ENCODE measurements at places on chromosomes 2 and 18.

GRCh38 chr2:154392256-154392655 lies 306.2 kb upstream of the KCNJ3 start:
- no peak for DNase-seq

- DNase-seq = no peak
These were observed 24.9 kb downstream of the CIDEA start for GRCh38 chr18:12278741-12279682.

GRCh38 chr2:152598975-152599759 lies 118.1 kb downstream of the PRPF40A start:
- DNase-seq = no peak

DNA sequence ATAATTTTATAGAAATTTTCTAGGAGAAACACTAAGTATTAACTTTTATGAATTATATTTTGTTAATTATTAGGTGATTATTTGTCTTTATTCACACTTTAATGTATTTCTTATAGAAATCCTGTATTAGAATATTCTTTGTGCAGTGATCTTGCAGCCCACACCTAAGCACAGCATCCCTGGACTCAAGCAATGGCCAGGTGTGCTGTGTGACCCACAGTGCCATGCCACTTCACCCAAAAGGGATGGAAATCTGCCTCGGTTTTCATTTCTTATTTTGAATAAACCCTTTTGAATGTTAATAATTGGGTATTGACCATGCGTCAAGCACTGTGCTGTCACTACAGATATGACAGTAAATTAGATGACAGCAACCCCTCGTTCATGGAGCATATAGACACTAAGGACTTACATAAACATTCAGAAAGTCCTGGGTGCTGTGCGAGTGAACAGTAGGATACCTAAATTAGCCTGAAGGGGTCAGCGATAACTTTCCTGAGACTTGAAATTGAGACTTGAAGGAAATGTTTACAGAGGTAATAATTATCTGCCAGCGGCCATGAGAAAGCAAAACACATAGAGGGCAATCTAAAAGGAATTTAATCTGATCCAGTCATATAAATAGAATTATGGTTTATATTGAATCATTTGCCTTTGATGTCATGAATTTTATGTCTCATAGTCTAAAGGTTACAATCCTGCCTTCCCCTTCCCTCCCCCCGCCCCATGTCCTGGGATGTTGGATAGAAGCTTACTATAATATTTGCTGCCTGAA lies 52.7 kb upstream of the CALCRL start:
- DNase-seq = no peak

GRCh38 chr2:215693193-215693998 lies 257.5 kb upstream of the FN1 start:
- DNase-seq = no peak

DNA sequence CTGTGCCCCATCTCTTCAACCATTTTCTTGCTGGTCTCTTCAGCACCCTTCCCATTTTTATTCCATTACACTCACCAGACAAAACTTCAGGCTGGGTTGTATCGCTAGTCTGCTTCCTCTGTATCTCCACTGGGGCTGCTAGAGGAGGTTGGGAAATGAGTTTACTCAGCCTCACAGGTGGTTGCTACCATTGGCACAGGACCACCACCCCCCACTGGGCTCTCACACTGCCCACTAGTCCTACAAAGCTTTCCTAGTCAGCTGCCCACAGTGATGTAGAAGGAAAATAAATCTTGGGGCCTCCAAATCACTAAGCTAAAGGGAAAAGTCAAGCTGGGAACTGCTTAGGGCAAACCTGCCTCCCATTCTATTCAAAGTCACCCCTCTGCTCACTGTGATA lies 12.3 kb upstream of the IL1B start:
- DNase-seq = no peak

- DNase-seq = no peak
These were observed 564.9 kb upstream of the FSHR start for GRCh38 chr2:49719241-49719640.
